ENCODE measurements at places on chromosomes 6 and 20.

DNA sequence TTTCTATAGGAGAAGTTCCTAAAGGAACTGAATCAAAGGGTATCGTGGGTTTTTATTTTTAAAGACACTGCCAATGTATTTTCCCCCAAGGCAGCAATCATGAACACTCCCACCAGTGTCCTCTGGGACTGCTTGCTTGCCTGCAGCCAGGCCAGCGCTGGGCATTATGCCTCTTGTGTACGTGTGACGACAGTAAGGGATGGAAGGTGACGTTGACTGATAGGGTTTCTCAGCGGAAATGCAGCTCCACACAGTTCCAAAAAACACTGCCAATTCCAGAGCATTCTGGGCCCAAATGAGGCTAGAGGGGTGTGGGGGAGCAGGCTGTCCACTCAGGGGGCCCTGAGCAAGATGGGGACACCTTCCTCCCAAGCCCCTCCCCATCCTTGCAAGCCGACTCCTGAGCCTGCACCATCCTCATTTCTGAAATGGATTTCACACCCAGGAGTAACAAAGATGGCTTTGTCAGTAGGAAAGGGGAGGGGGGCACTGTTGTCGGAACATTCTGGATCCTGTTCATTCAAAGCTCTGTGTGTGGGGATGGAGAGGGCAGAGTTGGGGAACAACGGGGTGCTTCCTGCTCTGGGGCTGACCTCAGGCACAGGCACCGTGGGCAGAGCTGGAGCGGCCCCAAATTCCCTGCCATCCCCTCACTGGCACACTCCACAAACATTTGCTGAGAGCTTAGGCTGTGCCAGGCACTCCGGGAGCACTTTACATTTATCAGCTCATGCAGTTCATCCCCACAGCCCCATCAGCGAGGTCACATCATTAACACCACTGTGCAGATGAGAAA lies 20.0 kb downstream of the PREX1 start:
- DNase-seq = no peak

GRCh38 chr6:3381233-3381921 lies 75.5 kb downstream of the SLC22A23 start:
- DNase-seq = no peak

DNA sequence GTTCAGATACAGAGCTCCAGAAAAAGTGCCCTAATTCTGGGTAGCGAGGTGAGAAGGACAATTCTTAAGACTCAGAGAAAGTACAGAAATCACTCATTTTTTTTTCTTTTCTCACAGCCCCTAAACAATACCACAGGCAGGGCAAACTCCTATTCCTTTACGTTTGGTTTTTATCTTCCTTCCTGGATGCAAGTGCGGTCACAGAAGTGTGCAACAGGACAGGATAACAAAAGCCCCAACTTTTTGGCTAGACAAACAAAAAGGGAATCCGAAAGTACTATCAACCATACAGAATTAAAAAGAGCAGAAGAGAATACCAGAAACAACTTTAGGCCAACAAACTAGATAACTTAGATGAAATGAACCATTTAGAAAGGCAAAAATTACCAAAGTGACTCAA lies 18.4 kb upstream of the BEND6 start:
- no peak for DNase-seq

GRCh38 chr6:170221753-170222400 lies 69.0 kb downstream of the DLL1 start:
- DNase-seq = no peak

- DNase-seq = peak; percentile 51
These were observed 47.7 kb upstream of the POLR1H start for GRCh38 chr6:30013291-30013922.

GRCh38 chr6:115602466-115602865 lies 458.2 kb downstream of the FRK start:
- DNase-seq = no peak

GRCh38 chr6:157615420-157615769 lies 207.7 kb upstream of the SNX9 start:
- DNase-seq = no peak

DNA sequence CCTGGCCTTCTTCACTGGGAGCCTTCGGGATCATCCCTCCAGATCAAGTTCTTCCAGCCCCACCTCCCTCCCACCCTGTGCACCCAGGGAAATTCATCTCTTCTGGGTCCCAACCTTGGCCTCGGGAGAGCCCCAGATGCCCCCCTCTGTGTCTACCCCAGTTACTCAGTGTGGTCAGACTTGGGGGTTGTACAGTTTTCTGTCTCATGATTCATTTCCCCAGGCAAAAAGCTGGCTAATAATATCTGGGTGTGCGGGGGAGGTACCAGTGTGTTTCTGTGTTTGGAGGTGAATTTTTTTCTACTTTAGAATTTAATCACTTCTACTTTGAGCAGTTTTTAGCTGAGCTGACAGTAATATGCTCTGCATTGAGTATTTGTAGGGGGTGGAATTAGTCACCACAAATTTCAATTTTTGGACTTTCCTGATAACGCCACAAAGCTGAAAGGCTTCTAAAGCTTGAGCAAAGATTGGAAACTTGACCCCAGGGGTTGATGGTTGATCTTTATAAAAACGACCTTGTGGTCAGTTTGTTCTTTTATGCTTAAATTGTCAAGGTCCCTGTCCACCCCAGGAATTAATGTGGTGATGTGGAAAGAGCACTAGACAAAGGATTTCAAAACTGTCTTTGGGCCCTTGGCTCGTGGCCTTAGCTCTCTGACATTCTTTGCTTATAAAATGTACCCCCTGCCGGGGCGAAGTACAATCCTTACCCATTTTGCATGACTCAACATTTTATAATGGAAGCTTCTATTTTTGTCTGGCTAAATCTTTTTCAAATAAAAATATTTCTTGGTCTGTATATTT lies 284.7 kb upstream of the TAB2 start:
- DNase-seq = peak; percentile 72

DNA sequence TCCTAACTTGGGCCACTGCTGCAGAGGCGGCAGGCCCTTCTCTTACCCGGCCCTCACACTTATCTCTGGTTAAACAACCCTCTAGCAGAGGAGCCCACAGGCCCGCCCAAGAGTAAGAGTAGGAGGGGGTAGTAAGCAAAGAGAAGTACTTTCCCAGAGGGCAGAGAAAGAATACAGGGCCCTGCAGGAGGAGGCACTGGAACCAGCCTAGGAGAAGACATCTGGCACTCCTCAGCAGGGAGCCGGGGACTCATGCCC lies 10.1 kb downstream of the MTCH1 start:
- DNase-seq = no peak

- DNase-seq = peak; percentile 64
These were observed 1.1 kb downstream of the RNASET2 start for GRCh38 chr6:166955121-166955864.

DNA sequence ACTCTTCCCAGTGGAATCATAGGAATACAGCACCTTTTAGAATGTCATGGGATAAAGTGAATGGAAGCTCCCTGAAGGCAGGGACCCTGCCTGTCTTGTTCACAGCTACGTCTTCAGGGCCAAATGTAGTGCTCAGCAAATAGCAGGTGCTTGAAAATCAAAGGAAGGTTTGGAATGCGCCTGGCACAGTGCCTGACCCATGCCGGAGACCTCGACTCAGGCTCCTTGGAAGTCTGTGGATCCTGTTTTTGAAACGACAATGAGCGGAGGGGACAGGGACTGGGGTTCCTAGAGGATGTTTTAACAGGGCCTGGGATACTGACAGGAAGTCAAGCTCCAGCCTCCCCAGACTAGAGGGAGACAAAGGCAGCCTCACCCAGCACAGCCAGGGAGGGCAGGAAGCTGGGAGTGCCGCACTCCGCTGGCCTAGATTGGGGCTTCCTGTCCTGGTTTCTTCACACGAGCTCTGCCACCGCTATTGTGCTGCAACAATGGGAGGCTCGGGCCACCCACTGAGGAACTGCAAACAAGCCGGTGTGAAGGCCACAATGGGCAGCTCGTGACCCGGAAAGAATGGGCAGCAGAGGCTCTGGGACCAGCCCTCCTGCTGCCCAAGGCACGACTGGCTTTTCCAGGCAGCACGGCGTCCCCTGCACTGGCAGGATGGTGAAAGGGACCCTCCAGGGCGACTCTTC lies 76.7 kb downstream of the PREX1 start:
- peak; percentile 65 for DNase-seq

GRCh38 chr6:90098001-90098531 lies 198.6 kb downstream of the BACH2 start:
- DNase-seq = no peak

- DNase-seq = no peak
These were observed 13.8 kb upstream of the NTSR1 start for GRCh38 chr20:62694868-62695267.

- no peak for DNase-seq
These were observed 330.8 kb upstream of the PREP start for GRCh38 chr6:105733556-105734162.

DNA sequence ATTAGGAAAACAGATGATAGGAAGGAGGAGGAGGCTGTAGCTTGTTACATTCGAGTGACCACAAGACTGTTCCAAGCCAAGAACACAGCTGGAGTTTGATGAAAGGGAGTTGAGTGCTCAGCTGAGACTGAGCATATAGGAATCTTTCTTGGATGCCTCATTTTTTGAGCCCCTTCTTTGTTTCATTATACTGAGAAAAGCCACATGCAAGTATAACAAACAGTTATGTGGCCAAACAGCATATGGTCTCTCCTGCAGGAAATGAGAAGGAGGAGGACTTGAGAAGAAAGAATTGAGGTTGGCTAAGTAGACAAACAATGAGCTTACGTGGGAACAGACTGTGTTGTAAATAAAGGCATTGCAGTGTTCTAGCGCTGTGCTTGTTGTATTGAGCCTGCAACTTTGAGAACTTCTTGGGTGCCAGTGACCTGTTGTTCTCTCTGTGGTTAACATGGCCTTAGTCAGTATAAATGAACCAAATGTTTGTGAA lies 78.3 kb downstream of the AKAP7 start:
- no peak for DNase-seq

DNA sequence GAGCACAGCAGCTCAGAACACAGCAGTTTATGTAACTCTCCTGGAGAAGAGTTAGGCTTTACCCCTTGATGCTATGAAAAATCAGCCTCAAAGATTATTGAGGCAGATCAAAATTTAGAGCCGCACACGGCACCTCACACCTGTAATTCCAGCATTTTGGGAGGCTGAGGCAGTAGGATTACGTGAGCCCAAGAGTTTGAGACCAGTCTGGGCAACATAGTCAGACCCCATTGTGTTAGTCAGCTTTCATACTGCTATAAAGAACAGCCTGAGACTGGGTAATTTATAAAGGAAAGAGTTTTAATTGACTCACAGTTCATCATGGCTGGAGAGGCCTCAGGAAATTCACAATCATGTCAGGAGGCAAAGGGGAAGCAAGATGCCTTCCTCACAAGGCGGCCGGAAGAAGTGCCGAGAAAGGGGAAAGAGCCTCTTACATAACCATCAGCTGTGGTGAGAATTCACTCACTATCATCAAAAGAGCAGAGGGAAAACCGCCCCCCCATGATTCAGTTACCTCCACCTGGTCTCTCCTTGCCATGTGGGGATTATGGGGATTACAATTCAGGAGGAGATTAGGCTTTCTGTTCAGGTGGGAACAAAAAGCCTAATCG lies 87.7 kb downstream of the SGK1 start:
- no peak for DNase-seq

DNA sequence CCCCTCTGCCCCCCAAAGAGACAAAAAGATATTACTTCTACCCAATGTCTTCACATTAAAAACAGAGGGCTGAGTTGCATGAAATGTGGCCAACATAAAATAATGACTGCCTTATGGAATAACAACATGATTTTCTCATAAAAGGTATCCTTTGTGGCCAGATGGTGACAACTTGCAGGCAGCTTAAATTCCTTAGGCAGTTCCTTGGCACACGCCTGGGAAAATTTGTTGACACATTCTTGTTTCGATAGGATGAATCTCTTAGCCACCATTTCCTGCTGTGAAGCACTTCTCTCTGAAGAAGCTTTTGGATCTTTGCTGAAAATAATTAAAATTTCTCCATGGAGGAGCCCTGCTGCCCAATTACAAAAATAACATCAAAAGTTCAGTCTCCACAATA lies 109.0 kb upstream of the COL21A1 start:
- DNase-seq = no peak

GRCh38 chr6:142819603-142820337 lies 125.2 kb downstream of the HIVEP2 start:
- DNase-seq = peak; percentile 61

GRCh38 chr6:35474942-35475570 lies 6.9 kb downstream of the RPL10A start:
- DNase-seq = peak; percentile 40

DNA sequence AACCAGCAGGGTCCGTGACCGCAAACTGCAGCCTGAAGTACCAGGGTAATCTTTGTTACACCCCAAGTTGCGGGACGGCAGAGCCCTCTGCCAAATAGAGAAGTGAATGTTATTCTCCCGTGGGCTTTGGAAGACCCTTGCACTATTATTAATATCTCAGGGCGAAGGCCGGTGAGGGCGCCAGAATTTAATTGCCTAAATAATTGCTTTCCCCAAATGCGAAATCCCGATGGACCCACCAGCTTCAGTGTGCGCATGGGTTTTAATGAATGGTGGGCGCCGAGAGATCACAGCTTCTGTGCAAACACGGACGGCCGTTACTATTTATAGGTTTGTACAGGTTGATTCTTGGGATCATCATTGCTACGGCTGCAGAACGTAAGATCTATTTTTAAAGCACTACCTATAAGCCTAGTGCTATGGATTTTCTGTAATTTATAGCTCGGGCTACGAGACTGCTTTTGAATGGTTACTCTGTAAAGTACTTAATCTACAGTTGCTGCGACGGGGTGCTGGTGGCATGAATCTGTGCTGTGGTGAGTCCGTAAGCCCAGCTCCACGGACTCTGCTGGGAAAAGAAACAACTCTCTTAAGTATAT lies 15.2 kb upstream of the PHACTR3 start:
- no peak for DNase-seq

DNA sequence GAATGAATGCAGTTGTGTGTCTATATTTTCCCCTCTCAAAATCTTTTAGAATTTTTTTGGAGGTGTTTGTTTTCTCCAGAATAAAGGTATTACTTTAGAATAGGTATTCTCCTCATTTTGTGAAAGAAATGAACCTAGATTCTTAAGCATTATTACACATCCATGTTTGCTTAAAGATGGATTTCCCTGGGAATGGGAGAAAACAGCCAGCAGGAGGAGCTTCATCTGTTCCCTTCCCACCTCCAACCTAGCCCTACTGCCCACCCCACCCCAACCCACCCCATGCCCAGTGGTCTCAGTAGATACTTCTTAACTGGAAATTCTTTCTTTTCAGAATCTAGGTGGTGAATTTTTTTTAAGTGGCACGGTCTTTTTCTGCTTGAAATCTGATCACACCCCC lies 127.8 kb downstream of the CD109 start:
- DNase-seq = no peak

DNA sequence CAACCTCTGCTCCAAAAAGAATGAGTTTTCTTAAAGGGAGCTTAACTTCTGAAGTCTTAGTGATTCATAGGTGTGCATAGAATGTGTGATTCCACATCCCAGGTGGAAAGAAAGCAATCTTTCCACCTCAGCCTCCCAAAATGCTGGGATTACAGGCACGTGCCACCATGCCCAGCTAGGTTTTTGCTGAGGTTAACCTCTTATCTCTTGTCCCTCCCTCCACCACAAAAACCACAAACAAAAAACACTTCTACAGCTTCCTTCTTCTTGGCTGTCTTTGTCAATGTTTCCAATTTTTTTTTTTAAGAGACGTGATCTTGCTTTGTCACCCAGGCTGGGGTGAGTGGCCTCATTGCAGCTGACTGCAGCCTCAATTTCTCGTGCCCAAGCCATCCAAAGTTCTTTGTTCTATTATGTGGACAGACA lies 8.1 kb upstream of the CSE1L start:
- peak; percentile 41 for DNase-seq

Data from activated T-cell treated with anti-CD3 and anti-CD28 coated beads, Interleukin-2, amount 50 U/mL, for 24 hours (primary cell).